ENCODE measurements at places on chromosomes 11 and 22. TPM values are rescaled to one million over a fixed set of nuclear protein-coding genes. Genes with fewer than 3 reads are reported as not detected.
A peak's percentile ranks its signal among the peaks of the same experiment; 100 is the strongest.

Gene GALR3
- total RNA-seq, result 0.35 TPM

Gene RTN4RL2
- total RNA-seq, result not detected

Gene SYT13
- 12.1 TPM for total RNA-seq

Gene PDE2A
- total RNA-seq, result 1.9 TPM

Gene BTG4
- total RNA-seq, result not detected

Gene TOP3B
- total RNA-seq, result 11.8 TPM

Gene MAJIN
- not detected for total RNA-seq

- DNase-seq, result peak; percentile 42
Measured at GRCh38 chr11:96097844-96098421, 174.0 kb upstream of the MTMR2 start.

- DNase-seq, result peak; percentile 99
Measured at GRCh38 chr11:86174101-86175046, 70.2 kb upstream of the EED start.

DNA sequence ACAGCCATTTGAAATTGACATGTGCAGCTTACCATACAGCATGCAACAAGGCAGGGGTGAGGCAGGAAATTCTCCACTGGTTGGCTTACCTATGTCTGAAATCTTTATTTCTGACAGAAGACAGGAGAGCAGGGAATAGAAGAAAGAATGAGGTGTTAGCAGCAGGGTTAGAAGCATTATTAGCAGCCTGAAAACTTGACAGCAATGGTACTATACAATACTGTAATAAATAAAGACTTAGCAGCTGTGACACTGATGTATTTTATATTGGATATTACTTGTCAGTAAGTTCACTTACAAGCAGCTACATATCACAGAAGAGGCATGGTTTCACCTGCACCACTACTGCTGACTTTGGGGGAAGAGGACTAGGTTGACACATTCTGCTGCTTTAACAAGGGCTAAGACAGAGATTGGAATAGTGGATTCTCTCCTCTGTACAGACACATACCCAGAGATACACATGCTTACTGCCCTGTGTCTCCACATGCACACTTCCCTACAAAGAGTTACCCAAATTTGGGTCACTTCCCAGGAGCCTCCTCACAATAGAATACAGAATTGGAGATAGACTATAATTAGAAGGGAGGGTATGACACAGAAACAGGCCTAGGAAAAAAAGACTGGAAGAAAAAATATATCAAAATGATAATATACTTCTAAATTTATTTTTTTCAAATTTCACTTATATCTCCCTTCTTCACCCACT, 145.8 kb upstream of the NARS2 start:
- no peak for DNase-seq

- no peak for DNase-seq
Measured at GRCh38 chr11:30801357-30801756, 215.2 kb upstream of the MPPED2 start.

GRCh38 chr11:118194835-118195627, 18.6 kb upstream of the SCN2B start:
- DNase-seq, result peak; percentile 98

- no peak for DNase-seq
Measured at GRCh38 chr22:26567610-26568009, 22.3 kb downstream of the TPST2 start.

DNA sequence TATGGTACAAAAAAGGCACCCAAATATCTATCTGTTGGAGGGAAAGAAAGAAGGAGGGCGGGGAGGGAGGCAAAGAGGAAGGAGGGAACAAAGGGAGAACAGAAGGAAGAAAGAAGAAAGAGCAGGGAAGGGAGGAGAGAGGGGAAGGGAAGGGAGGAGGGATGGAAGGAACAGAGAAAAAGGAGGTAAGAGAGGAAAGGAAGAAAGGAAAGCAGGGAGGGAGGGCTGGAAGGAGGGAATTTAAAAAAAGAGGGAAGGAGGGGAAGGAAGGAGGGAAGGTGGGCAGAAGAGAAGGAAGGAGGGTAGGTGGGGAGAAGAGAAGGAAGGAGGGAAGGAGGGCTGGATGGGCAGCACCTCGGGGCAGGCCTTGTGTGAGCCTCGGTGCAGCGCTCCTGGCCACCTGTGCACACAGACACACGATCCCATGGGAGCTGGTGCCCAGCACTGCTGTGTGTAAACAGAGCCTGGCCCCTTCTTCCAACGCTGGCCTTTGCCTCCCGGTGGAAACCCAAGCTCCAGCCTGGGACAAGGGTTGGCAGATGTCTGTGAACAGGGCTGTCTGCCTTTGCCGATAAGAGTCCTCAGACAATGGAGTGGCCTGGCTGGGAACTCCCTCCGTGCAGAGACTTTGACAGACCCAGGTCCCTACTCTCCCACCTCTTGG, 23.2 kb downstream of the SMIM38 start:
- DNase-seq, result no peak

- no peak for DNase-seq
Measured at GRCh38 chr11:40838181-40838683, 621.2 kb downstream of the LRRC4C start.

Measured in renal cortical epithelial cell (primary cell).